NCI-H1930 (cell line): ENCODE measurements at places on chromosomes 1 and 21.

- no peak for DNase-seq
Observed at GRCh38 chr1:42963378-42964043, 4.8 kb upstream of the SLC2A1 start.

GRCh38 chr1:213320191-213320870 lies 269.3 kb downstream of the RPS6KC1 start:
- no peak for DNase-seq

GRCh38 chr1:225919906-225920305 lies 4.1 kb downstream of the PYCR2 start:
- no peak for DNase-seq

- DNase-seq = no peak
Observed at GRCh38 chr1:161013131-161013487, 7.8 kb downstream of the F11R start.

GRCh38 chr1:70361727-70362398 lies 7.3 kb upstream of the ANKRD13C start:
- no peak for DNase-seq

DNA sequence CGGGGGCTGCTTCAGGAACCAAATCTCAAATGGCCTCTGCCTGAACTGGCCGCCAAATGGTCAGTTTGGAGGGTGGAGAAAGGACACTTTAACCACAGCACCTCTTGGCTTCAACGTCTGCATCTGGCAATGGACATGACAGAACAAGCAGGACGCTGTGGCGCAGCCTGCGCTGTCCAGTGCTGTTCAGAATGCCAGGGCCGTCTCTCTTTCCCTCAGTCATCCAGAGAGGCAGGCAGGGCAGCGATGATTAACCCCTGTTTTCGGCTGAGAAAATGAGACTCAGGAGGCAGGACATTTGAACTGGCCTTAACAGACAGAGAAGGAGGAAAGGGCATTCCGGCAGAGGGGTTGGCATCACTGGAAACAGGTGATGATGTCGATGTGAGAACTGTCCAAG lies 48.6 kb downstream of the GLIS1 start:
- DNase-seq = no peak

GRCh38 chr1:184443624-184444023 lies 56.8 kb downstream of the C1orf21 start:
- no peak for DNase-seq

GRCh38 chr1:210739627-210740026 lies 394.3 kb downstream of the KCNH1 start:
- DNase-seq = no peak

DNA sequence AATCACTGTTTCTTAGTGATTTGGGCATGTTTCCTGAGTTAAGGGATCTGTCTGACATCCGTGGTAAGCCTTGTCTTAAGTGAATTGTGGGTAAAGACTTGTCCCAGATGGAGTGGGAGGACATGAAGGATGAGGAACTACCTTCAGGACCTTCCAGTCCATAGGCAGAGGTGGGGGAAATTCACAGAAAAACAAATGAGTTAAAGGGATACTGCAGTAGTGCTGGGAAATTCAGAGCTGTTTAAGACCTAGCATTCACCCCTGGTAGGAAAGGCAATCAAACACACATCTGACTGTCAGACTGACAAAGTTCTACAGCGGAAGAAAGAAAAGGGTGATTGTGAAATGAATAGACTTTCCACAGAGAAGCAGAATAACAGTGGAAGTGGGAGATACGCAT lies 3.0 kb downstream of the GNAT2 start:
- DNase-seq = no peak

DNA sequence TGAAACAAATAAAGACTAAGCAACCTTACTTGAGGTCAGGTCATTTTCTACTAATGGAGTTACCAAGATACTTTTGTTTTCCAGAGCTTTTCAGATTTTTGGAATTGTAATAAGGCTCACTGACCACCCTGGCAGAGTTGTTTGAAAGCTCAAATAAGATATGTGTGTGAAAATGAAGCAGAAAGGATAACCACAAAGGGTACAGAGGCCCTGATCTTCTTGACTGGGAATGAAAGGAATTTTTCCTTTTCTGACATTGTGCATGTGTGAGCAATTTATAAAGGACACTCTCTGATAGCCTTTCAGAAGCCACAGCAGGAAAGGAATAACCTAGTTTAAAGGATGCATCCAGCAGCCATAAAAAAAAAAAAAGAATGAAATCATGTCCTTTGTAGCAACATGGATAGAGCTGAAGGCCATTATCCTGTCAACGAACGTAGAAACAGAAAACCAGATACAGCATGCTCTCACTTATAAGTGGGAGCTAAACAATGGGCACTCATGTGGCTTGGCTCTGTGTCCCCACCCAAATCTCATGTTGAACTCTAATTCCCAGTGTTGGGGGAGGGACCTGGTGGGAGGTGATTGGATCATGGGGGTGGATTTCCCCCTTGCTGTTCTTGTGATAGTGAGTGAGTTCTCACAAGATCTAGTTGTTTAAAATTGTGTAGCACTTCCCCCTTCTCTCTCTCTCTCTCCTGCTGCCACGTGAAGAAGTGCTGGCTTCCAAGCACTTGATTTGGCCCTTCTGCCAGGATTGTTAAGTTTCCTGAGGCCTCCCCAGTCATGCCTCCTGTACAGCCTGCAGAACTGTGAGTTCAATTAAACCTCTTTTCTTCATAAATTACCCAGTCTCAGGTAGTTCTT lies 3.1 kb upstream of the SRP9 start:
- no peak for DNase-seq

- no peak for DNase-seq
Observed at GRCh38 chr1:36154765-36155407, 1.1 kb upstream of the MAP7D1 start.

DNA sequence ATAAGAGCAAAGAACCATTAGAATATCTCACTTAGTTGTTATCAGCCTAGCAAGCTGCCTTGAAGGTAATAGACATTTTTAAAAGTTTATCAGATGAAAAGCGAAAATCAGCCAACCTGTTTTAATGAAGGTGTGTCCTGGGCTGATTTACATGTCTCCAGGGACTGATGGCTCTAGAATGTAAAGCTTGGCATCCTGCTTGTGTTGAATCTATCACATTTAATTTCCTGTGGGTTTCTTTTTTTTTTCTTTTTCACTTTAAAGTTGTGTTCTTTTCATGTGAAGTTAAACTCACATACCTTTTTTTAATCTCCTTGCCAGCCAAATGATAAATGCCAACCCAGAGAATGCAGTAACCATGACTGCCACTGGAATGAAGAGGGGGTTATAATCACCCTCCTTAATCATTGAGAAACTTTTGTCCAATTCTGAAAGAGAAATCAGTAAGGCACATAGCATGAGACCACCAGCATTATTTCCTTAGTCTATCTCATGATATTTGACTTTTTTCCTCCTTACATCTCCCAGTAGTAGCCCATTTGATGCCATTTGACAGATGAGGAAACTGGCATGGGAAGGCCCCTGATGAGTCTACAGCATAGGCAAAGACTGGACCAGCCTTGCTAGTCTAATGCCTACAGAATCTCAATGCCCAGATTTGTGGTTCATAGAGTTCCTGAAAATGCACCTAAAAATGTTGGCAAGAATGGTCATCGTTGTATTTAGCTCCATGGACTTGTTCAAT lies 10.0 kb downstream of the SELL start:
- no peak for DNase-seq

DNA sequence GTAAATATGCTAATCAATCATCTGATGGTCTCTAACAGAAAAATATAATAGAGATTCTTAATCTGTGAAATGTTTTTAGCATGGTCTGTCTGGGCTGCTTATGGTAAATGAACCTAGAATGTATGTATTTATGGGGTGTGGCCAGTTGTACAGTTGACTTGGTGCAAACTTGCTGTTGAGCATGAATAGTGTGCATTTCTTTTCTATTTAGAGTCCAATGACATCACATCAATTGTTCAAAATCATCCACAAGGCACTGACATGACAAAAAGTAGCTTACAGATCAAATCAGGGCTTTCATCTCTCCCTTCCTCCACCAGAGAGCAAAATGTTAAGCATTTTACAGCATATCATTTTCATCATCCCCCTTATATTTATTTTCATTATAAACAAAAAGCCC lies 1010.3 kb downstream of the KCNT2 start:
- DNase-seq = no peak

GRCh38 chr1:7379441-7379971 lies 391.6 kb upstream of the VAMP3 start:
- DNase-seq = no peak

DNA sequence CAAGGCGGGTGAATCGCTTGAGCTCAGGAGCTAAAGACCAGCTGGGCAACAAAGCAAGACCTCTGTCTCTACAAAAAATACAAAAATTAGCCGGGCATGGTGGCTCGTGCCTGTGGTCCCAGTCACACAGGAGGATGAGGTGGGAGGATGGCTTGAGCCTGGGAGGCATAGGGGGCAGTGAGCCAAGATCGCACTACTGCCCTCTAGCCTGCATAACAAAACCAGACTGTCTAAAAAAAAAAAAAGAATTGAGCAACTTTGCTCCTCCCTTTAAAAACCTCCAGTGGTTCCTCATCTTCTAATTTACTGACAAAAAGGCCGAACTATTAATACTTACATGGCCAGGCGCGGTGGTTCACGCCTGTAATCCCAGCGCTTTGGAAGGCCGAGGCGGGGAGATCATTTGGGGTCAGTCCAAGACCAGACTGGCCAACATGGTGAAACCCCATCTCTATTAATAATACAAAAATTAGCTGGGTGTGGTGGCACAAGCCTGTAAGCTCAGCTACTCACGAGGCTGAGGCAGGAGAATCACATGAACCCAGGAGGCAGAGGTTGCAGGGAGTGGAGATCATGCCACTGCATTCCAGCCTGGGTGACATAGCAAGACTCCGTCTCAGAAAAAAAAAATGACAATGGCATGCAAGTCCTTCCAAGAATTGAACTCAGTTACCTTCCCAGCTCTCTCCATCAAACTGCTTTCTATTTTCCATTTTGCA lies 4.4 kb downstream of the ACBD3 start:
- DNase-seq = no peak

DNA sequence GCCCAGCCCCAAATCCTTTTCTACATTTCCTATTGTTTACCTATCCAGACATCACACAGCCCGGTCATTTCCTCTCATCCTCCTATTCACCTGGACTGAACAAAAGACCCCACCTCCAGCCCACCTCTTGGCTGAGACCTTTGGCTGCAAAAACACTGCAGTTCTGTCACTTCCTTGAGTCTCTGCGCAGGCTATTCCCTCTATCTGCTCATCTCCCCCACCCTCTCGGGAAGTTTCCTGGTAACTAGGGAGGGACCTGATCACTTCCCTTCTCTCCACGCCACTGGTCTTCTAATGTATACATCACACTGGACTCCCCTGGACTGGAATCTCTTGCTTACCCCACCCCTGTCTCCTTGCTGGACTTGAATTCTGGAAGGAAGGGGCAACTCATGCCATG lies 5.3 kb downstream of the HTR1D start:
- no peak for DNase-seq

- DNase-seq = no peak
Observed at GRCh38 chr1:57926025-57926552, 502.2 kb upstream of the DAB1 start.
